ENCODE measurements at places on chromosomes 12 and 14.

DNA sequence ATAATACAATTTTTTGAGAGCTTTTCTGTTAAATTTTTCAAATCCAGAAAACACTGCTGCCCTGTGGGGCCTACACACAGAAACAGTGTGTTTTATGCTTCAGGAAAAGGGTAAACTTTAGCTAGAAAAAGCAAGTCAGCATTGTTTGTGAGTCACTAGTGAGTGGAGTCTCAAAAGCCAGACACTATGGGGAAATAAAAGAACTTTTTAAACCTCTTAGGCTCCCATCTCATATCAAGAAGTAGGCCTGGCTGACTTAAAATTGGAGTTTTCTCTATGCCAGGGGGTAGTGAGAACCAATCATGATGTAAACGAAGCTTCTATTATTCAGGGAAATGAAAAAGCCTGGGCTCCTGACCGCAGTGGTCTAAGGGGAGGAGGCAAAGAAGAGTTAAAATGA is 12.6 kb downstream of the GPR65 start:
- no peak for DNase-seq

DNA sequence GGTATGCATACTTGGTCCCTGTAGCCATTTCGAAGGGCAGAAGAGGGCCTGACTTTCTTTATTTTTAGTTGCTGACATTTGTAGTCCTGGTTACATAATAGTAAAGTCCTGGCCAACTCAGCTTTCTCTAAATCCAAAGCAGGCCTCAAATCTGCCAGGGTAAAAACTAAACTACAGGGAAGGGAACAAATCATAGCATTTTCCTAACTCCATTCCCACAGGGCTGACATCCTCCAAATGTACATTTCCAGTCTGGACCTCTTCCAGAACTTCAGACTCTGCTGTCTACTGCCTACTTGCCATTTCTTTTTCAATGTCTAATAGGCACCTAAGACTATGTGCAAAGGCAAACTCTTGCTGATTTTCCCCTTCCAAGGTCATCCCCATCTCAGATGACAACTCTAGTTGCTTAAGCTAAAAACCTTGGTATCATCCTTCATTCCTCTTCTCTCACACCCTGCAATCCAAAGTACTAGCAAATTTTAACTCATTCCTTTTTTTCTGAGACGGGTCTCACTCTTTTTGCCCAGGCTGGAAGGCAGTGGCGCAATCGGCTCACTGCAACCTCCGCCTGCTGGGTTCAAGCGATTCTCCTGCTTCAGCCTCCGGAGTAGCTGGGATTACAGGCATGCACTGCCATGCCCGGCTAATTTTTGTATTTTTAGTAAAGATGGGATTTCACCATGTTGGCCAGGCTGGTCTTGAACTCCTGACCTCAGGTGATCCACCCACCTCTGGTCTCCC is 2.0 kb downstream of the DDIT3 start:
- no peak for DNase-seq

DNA sequence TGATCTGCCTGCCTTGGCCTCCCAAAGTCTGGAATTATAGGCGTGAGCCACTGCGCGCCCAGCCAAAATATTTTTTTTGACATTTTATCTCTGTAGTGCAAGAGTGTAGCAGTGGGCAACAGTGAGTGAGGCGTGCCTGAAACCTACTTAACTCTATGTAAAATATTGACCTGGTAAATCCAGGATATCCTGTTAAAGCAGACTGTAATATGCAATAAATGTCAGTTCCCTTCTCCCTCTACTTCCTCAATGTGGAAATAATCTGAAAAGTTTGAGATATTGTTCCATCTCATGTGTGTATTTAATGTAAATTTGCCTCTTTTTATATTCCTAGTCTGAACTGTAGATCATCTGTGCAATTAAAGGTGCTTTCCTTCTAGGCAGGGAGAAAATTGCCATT is 9.5 kb upstream of the CDK17 start:
- no peak for DNase-seq

DNA sequence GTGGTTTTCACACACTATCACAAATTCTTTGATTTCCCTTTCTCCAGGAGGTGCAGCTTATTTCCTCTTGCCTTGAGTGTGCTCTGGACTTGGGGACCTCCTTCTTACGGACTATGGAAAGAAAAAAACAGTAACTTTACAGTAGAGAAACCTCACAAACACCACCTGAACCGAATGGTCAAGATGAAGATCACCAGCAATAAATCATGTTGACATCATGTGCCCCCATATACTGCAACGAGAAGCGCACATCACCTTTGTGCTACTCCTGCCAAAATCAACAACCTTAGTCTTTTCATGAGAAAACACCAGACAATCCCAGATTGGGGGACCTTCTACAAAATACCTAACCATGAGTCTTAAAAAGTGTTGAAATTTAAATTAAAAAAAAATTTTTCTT is 13.3 kb upstream of the NYNRIN start:
- DNase-seq = no peak

DNA sequence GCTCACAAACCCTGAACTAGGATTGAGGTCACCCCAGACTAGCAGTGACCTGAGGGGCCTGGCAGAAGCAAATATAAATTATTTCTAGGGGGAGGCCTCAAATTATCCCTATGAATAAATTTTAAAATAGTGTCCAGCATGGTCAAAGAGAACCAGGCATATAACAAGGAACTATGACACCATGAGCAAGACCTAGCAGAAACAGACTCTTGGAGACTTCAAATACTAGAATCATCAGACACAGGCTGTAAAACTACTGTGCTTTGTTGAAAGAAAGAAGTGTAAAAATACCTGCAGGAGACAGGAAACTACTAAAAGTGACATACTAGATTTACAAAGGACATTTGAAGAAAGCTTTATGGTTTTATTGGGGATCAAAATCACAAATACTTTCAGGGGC is 3.2 kb upstream of the BCL7A start:
- no peak for DNase-seq

- no peak for DNase-seq
These were observed 33.7 kb upstream of the PYGL start for GRCh38 chr14:50977863-50978528.

- DNase-seq = no peak
These were observed 14.0 kb upstream of the DPF3 start for GRCh38 chr14:72907886-72908285.

DNA sequence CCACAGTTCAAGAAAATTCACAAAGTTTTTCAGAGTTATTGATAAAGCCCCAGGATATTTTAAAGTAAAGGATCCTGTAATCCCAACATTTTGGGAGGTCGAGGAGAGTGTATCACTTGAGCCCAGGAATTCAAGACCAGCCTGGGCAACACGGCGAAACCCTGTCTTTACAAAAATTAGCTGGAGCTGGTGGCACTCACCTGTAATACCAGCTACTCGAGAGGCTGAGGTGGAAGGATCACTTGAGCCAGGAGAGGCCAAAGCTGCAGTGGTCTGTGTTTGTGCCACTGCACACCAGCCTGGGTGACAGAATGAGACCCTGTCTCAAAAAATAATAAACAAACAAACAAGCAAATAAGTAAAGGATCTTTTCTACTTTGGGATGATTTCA is 39.5 kb upstream of the LRRK2 start:
- DNase-seq = no peak

DNA sequence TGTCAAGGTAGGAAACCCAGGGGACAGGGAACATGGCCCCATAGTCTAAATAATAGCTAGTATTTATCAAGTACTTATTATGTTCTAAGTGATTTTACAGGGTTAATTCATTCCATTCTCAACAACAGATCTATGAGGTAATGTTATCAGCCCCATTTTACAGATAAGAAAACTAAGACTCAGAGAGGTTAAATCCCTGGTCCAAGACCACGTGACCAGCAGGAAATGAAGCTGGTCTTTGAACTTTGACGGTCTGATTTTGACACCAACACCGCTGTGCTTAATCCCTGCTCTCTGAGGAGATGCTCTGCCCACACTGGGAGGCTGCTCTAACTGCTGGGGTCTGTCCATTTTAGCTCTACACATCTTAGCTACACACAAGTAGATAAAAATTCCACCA is 253.5 kb downstream of the SPTSSA start:
- no peak for DNase-seq

DNA sequence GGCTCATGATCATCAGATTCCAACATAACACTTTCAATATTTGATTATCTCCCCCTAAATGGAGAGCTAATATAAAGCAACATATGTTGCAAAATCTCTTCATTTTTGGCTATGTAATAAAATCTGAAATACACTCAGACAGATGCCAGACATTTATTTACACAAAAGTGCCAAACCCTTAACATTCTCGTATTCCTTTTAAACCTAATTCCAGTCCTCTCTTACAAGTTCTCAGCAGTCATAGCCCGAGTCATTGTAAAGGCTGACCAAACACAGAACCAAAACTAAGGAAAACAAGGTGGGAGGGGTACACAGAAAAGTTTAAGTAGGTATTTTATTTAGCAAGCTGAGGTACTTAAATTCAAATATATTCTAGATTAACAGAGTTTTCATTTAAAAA is 81.4 kb downstream of the LRP6 start:
- no peak for DNase-seq

GRCh38 chr12:98745578-98746391 is 100.7 kb downstream of the APAF1 start:
- peak; percentile 53 for DNase-seq

GRCh38 chr14:61585598-61586543 is 109.4 kb upstream of the HIF1A start:
- no peak for DNase-seq

DNA sequence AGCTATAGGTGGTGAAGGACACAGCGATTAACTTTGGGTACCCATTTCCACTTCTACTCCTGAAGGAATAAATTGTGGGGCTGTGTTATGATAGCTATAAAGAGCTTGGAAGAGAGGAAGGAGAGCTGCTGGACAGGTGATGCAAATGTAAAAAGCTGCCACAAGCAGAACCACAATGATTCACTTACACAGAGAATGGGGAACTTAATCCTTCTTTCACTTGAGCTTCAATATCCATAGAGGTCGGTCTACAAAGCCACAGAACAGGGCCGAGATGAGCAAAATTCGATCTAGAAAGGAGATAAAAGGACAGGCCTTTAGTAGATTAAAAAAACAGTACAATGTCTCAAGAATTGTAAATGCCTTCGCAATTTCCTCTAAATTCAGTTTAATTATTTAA is 831.1 kb downstream of the LRFN5 start:
- DNase-seq = no peak

DNA sequence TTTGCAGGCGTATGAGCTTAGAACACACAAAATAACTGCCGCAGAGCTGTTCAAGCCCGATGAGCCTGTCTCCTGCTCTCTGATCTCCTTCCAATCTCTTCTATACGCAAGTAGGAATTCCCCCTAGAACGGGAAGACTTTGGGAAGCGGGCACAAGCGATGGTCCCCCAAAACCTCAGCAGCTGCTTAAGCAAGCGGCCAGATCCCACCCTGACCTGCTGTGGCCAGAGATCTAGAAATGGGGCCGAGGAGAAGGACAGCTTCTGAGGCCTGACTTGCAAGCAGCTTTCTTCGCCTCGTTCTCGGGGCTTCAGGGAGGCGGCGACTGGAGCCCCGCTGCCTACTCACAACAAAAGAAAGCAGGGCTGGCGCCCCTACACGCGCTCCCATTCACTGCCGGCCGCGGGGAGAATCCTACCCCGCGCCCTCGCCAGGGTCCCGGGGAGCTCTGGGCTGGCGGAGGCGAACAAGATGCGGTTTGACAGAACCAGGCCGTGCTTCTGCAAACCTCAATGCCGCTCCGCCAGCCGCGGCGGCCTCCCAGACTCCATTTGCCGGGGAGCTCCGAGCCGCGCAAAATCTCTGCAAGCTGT is 922 bp downstream of the TBX5 start:
- DNase-seq = no peak
